ENCODE measurements at places on chromosomes 7 and 10.
A peak's percentile ranks its signal among the peaks of the same experiment; 100 is the strongest.

GRCh38 chr10:90222372-90222771 lies 521.0 kb downstream of the KIF20B start:
- DNase-seq: no peak

- DNase-seq: no peak
Measured at GRCh38 chr7:157006205-157006747, 4.2 kb downstream of the MNX1 start.

GRCh38 chr10:29736366-29737073 lies 101.7 kb upstream of the SVIL start:
- peak; percentile 76 for DNase-seq

GRCh38 chr7:106911959-106912358 lies 46.9 kb downstream of the PIK3CG start:
- DNase-seq: no peak

Data from left hindlimb (tissue), 1 donor.